Fibroblast of lung (primary cell): ENCODE measurements at places on chromosomes 5 and 9. TPM values are rescaled to one million over a fixed set of nuclear protein-coding genes. Genes with fewer than 3 reads are reported as not detected.
A peak's percentile ranks its signal among the peaks of the same experiment; 100 is the strongest.

GRCh38 chr5:141121563-141121962, at the start of gene PCDHB4:
PCDHB4 (plus strand) TSS chr5:141121818; CDS start chr5:141121999, 181 bp downstream.
- DNase-seq = no peak

- no peak for DNase-seq
Observed at GRCh38 chr9:93357649-93358048, 93.8 kb upstream of the FAM120A start.

ECM2 gene
- total RNA-seq = 6.8 and 10.0 TPM in 2 replicates

- DNase-seq = no peak
Observed at GRCh38 chr9:19512103-19512832, 103.5 kb downstream of the ACER2 start.

DNA sequence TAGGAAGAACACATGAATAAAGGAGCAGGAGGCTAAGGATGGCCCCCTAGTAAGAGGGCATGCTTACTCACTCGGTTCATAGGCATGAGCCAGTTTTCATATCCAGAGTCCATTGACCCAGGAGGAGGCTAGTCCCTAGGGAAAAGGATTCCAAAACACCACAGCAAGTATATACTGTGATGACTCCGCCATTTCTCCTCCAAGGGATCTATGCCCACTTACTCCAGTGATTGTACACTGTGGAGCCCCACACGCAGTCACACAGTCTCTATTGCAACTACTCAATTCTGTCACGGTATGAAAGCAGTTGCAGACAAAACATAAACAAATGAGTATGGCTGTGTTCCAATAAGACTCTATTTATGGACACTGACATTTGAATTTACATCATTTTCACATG, 117.7 kb upstream of the ALDH1B1 start:
- peak; percentile 2 for DNase-seq
